ENCODE measurements at places on chromosomes 5 and 9.

- DNase-seq = no peak
These were observed 1.9 kb downstream of the CD14 start for GRCh38 chr5:140631036-140631417.

DNA sequence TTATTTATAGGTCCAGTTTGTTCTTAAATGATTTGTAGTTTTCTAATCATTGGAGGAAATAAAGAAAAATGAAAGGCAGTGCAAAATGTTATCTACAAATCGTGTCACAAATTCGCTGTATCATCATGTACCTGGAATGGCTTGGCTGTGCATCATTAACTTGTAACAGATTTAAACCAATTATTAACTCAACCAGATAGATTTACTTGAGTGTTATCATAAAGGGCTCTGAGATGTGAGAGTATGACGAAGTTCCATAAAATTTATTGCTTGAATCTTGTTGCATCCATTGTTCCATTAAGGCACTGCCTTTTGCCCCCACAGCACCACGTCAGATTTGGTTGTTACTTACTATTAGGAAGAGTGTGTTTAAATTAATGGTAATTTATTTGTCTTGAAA is 23.5 kb downstream of the PCSK5 start:
- no peak for DNase-seq

GRCh38 chr9:100351508-100351907 is 1.2 kb downstream of the TEX10 start:
- no peak for DNase-seq

DNA sequence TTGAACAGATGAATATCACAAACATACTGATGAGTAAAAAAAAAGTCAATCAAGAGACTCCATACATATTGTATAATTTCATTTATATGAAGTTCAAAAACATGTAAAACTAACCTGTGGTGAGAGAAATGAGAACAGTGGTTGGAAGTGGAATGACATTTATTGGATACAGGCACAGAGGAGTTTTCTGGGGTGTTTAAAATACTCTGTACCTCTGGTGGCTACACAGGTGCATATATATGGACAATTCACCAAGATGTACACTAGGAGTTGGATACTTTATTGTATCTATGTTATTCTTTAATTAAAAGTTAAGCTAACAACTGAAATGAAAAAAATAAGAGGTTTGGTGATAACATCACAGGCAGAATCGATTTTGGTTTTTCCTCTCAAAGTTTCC is 14.1 kb downstream of the FOXD1 start:
- DNase-seq = no peak

DNA sequence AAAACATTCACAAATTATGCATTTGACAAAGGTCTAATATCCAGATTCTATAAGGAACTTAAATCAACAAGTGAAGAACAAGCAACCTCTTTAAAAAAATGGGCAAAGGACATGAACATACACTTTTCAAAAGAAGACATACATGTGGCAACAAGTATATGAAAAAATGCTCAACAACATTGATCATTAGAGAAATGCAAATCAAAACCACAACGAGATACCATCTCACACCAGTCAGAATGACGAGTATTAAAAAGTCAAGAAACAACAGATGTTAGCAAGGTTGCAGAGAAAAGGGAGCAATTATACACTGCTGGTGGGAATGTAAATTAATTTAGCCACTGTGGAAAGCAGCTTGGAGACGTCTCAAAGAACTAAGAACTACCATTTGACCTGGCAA is 38.9 kb upstream of the TNFSF15 start:
- no peak for DNase-seq

DNA sequence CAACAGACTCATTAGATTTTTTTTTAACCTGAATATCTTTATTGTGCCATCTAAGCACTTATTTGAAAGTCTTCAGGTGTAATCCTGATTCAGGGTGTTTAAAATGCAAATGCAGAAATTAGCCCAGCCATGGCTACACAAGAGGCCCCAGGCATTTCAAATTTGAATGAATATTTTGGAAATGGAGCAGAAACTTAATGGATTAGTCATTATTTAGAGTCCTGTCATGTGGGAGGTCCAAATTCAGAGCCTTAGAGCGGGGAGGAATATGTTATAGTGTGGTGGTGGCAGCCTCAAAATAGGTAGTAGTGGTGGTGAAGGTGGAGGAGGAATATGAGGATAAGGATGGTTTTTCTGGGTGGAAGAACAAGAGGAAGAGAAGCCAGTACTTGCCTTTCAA is 567.0 kb downstream of the RAB3C start:
- DNase-seq = no peak

GRCh38 chr5:29150840-29151239 is 2042.6 kb upstream of the CDH6 start:
- DNase-seq = no peak

GRCh38 chr9:122212473-122213004 is 16.2 kb downstream of the LHX6 start:
- DNase-seq = no peak

GRCh38 chr5:108983461-108984092 is 235.9 kb downstream of the FER start:
- DNase-seq = no peak

GRCh38 chr9:122827761-122828093 is 661 bp downstream of the PDCL start:
- no peak for DNase-seq

GRCh38 chr5:57524348-57525060 is 41.9 kb upstream of the ACTBL2 start:
- no peak for DNase-seq
